Globus pallidus (tissue), 1 donor: ENCODE measurements at places on chromosomes 3 and 15.

- DNase-seq: no peak
Observed at GRCh38 chr3:152786977-152787681, 47.8 kb upstream of the P2RY1 start.

- no peak for DNase-seq
Observed at GRCh38 chr3:8336456-8336855, 165.2 kb upstream of the LMCD1 start.

DNA sequence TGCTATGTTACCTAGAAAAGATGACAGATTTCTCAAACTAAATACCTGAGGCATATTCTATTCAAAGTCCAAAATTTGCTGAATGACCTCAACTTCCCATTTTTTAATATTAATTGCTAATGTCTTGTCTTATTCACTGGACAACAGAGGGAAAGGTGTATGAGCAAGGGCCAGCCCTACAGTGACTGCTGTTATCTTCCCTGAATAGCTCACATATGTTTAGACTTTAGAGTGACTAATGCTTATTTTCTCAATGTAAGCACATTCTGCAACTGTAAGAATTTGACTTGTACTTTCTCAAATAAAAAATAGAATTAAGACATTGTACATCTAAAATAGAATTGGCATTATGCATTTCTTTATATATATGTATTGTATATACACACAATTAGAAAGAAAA is 26.5 kb upstream of the AADACL2 start:
- no peak for DNase-seq

- no peak for DNase-seq
Observed at GRCh38 chr3:138336454-138336999, 6.9 kb upstream of the NME9 start.

DNA sequence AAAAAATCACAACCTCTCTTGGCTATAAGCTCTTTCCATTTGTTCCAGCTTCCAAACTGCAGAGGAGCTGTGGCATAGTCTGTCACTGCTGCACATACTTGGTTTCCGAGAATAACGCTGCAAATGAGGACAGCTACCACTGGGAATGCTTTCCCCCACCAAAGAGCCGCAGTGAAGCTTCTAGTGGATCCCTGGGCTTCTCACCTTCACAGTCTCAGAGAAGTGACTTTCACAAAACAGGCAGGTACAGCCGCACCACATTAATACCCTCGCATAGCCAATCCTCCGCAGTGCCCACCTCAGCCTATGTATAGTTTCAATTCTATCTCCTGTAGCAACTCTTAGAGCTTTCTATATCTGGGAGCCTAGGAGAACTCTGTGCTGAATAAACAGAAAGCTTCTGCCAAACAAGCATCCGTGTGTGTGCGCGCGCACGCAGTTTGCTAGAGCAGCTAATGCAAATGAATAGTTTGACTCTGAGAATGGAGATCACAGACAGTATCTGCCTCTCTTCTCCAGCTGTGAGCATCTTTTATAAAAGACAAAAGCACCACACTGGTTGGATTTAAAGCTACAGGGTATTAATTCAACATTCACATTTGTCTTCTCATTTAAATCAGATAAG is 81.9 kb upstream of the PLXND1 start:
- DNase-seq: peak; percentile 95

DNA sequence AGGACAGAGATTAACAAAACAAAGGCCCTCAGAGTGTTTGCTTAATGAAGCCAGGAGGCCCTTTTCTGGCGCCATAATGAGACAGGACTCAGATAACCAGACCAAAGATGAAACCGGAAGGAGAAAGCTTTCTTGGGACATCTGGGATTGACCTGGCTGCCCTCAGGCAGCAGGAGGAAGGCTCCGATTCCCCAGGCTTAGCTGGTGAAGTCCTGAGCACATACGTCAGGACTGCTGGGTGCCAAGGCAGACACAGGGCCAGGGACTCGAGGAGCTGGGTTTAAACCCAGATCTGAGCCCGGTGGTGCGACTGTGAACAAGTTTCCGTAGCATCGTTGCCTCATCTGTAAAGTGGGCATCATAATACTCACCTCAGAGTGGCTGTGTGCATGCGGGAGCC is 36.7 kb upstream of the HRH1 start:
- no peak for DNase-seq

GRCh38 chr3:150022381-150023238 is 51.9 kb upstream of the PFN2 start:
- DNase-seq: no peak

GRCh38 chr3:46923559-46924350 is 46.2 kb downstream of the PTH1R start:
- no peak for DNase-seq

GRCh38 chr15:25362545-25362944 is 76.3 kb downstream of the UBE3A start:
- DNase-seq: no peak

DNA sequence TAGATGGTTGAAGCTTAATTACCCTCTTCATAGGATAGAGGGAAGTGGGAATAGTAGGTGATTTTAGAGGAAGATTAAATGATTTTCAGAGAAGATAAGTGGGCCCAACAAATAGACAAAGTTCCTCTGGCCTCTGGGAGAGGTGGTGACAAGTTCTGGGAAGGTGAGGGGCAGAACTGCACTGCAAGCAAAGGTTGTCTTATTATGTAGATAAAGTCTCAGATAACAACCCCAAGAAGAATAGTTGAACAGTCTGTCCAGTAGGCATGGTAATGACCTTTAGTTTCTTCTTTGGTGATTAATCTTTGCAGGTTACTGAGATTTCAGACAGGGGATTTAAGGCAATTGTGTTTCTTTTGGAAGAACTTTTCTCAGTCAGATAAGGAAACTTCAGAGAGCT is 439.1 kb downstream of the ROBO2 start:
- DNase-seq: no peak

DNA sequence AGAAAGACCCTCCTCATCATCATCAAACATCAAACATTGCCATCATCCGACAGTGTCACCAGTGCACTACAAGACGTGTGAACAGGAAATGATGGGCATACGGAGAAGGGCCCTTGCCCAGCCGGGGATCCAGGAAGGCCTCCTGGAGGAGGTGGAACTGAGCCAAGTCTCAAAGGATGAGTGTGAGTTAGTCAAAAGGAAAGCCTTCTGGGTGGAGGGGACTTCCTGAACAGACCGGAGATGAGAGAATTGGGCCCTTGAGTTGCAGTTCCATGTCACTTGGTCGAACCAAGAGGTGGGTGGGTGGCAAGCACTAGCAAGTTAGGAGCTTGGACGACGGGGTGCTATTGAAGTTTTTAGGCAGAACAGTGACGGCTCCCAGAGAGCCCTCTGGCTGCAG is 8.5 kb downstream of the SEMA4B start:
- no peak for DNase-seq

DNA sequence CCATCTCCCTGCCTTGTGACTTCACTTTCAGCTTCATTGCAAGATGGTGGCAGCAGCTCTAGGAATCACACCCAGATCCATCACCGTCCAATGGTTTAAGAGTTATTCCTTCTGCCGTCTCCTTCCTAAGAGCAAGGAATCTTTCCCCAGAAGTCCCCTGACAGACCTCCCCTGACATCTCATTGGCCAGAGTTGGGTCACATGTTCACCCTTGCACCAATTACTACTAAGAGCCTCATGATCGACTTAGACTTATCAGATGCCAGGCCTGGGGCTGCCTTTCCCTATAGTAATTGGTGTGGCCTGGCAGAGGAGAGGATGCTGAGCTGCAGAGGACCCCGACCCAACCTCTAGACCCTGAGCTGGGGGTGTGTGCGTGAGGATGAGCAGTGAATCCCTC is 31.8 kb upstream of the RASGRF1 start:
- DNase-seq: no peak

DNA sequence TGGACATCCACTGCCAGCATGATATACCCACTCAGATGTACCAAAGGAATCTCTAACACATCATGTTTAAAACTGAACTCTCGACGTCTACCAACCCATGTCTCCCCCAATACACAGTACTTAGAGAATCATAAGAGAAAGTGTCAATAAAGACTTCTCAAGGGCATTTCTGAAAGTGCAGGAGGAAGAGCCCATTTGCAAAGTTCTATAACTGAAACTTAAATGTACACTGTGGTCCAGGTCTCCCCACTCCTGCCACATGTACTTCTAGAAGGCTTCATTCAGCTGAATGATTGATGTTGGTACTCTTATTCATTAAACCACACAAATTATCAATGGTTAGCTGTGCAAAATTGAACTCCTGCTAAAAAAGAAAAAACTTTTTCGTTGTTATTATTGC is 31.8 kb downstream of the HERC1 start:
- DNase-seq: no peak

DNA sequence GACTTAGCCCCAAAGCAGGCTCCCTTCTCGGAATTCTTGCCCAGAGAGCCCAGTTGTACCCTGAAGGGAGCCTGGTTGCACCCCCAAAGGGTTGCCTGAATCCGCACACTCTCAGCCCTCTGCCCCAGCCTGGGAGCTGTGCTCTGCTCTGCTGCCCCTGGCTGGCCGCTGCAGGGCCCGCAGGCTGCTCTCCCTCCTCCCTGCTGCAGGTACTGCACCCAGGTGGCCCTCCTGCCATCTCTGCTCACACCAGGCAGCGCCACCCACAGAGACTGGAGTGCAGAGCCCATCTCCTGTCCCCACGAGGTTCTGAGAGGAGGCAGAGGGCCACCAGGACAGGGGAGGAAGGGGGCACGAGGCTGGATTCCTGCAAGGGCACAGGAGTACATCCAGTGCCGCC is 134.2 kb upstream of the NSMCE3 start:
- DNase-seq: no peak

- no peak for DNase-seq
Observed at GRCh38 chr3:15470849-15471248, 43.5 kb downstream of the EAF1 start.

DNA sequence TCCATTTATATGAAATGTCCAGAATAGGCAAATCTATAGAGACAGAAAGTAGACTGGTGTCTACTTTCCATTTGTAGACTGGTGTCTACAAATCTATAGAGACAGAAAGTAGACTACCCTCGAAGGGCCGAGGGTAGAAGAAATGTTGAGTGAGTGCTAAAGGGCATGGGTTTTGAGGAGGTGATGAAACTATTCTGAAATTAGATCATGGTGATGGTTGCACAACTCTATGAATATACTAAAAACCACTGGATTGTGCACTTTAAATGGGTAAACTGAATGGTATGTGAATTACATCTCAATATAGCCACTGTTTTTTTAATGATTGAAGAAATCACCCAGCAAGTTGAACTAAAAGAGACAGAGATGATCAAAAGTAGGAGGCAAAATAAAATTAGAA is 27.9 kb downstream of the TP53BP1 start:
- DNase-seq: no peak

- no peak for DNase-seq
Observed at GRCh38 chr3:4907643-4908432, 71.4 kb upstream of the BHLHE40 start.

DNA sequence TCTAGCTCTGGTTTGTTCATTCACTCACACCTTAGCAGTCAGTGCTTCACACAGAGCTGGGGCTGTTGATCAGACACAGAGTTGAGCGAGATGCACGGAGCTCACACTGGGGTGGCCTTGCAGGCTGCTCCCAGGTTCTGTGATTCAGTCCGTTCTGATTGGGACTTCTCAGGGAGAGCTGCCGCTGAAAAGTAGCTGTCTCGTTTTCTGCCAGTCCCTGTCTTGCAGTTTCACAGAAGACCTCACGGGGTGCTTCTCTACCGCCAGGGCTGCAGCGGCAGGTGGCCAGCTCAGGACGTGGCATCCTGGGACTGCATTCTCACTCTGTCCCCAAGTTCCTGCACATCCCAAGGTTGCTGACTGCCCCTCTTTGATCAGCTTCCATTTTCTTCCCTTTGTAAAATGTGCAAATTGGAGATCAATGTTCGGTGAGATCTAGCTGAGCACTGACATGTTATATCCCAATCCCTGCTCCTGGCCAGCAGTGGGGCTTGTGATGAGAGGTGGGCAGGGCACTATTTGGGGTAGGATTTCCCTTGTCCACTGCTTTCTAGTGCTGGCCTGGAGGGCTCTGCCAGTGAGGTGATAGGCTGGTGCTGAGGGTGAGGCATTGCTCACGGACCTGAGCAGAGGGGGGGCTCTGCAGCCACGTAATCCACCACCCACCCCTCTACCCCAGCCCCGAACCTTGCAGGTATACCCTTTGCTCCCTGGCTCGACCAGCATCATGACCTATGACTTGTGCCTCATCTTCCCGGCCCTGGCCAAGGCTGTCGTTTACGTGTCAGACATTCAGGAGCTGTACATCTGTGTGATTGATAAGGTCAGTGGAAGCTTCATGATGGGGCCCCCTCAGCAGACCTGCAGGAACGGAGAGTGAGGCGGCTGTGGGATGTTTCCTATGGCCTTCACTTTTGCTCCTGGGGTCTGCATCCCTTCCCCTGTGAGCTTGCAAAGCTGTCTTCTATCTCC is 5.3 kb upstream of the TXNRD3 start:
- no peak for DNase-seq

GRCh38 chr3:67460841-67461510 is 193.4 kb downstream of the SUCLG2 start:
- no peak for DNase-seq

- no peak for DNase-seq
Observed at GRCh38 chr3:21290557-21290956, 460.5 kb downstream of the ZNF385D start.

- DNase-seq: no peak
Observed at GRCh38 chr3:128506754-128507153, 13.8 kb upstream of the GATA2 start.

- no peak for DNase-seq
Observed at GRCh38 chr3:102686792-102687191, 252.0 kb downstream of the ZPLD1 start.

DNA sequence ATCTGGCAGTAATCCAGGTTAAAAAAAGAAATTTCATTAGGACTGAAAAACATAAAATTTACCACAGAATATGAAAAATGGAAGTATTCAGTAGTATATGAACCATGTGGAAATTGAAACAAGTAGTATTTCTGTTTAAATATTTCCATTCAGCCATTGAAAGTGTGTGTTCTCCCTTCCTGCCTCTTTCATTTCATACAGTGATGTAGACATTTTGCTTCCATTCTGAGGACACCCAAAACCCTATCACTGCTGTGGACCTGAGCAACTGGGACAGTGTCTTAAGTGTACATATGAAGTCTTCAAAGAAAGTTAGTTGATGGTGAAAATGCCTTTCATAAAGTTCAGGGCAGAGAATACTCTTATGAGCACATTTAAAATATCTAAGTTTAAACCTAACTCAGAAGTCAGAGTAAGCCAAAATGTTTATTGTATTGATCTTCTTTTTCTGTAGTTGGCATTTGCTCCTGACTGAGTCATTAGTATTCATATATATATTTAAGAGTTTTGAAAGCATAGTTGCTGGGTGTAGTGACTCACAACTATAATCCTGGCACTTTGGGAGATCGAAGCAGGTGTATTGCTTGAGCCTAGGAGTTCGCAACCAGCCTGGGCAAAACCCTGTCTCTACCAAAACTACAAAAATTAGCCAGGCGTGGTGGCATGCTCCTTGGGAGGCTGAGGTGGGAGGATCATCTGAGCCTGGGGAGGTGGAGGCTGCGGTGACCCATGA is 198.8 kb downstream of the KLHL25 start:
- no peak for DNase-seq

DNA sequence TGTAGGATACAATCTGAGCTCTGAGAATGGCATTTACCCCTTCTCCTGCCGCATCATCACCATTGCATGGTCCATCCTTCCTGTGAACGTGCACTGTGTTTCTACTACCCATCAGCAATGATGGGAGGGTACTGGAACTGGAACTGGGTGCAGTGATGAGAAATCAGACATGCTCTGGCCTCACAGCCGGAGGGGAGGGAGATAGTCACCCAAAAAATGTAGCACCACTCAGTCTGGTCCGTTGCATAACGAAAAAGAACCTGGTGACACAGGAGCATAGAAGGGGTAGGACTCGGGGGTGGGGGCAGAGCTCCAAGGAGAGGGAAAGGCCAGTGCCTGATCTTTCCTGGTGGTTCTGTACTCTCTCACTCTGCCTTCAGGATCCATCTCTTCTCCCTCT is 205.0 kb downstream of the RPLP1 start:
- no peak for DNase-seq
